Epithelial cell of prostate (primary cell): ENCODE measurements at places on chromosomes 3 and 15.

GRCh38 chr3:72004749-72005292 is 219.9 kb upstream of the PROK2 start:
- no peak for DNase-seq

- DNase-seq: no peak
These were observed 64.3 kb upstream of the LRRN1 start for GRCh38 chr3:3734881-3735280.

DNA sequence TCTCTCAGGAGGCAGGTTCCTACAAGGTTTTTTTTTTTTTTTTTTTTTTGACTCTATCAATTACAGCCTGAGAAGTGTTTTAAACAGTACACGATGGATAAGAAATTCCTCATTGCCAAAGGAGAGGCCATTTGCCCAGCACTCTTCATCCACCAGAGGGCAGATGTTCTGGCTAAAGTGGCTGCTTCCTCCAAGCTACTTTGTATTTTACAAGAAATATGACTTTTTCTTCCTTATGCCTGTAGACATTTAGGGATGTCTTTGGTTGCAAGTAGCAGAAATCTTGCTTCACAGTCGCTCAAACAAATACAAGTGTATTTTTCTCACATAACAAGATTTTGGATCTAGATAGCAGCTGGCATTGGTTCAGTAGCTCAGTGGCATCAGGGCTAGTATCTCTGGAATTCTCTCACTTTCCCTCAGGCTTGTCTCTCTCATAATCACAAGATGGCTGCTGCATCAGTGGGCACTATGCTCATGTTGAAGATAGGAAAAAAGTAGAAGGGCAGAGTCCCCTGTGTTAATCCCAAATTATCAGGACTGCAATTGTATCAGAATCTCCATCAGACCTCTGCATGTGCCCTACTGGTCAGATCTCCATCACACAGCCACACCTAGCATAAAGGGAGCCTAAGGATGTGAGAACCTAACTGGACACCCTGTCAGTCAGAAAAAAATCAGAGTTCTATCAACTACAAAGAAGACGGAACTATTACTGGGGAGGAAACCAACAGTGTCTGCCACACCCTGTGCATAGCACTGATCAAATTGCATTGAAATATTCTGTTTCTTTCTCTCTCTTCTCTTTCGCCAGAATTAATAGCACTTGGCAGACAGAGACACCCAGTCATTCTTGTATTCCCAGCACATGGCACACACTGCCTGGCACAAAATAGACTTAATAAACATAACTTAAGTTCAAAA is 138.9 kb upstream of the COL8A1 start:
- peak; percentile 1 for DNase-seq

- no peak for DNase-seq
These were observed 16.1 kb downstream of the CLEC3B start for GRCh38 chr3:45042162-45042561.

DNA sequence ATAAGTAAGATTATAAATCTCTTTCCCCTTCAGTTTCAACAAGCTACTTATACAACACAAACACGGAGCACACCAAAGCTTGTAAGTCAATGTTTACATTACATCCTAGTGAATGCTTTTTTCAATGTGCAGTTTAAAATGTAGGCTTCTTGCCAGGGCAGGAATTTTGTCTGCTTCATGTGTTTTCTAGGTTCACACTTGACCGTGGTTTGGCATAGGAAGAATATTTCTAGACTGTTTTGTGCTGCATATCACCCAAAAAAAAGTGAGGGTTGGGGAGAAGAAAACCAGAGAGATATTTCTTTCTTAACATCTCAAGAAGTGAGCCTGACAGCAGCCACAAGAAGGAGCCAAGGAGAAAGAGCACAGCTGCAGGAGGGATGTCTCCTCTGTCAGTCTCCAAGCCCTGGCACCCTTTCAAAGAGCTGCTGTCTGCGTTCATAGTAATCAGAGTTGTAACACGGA is 255.8 kb downstream of the MEIS2 start:
- no peak for DNase-seq

DNA sequence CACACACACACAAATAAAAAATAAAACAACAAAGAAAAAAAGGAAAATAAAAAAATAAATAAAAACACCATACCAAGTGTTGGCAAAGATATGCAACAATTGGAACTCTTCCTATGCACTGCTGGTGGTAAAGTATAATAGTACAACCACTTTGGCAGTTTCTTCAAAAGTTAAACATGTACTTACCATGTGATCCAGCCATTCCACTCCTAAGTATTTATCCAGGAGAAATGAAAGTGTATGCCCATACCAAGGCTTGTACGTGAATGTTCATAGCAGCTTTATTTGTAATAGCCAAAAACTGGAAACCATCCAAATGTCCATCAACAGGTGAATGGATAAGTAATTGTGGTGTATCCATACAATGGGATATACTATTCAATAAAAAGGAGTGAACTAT is 17.0 kb downstream of the WDR93 start:
- DNase-seq: no peak
